Amniotic stem cell (primary cell): ENCODE measurements at places on chromosomes 3 and 15.
A peak's percentile ranks its signal among the peaks of the same experiment; 100 is the strongest.

- peak; percentile 61 for DNase-seq
These were observed 880 bp downstream of the PPP4R2 start for GRCh38 chr3:72997421-72997961.

- DNase-seq, result no peak
These were observed 87.8 kb downstream of the ASB7 start for GRCh38 chr15:100690032-100690794.

- no peak for DNase-seq
These were observed 26.2 kb upstream of the IGF2BP2 start for GRCh38 chr3:185851046-185851445.

- DNase-seq, result no peak
These were observed 16.0 kb downstream of the SLC51A start for GRCh38 chr3:196232154-196232881.

GRCh38 chr15:66422347-66422746, 35.6 kb downstream of the MAP2K1 start:
- DNase-seq, result no peak

- DNase-seq, result no peak
These were observed 21.3 kb downstream of the EPHB3 start for GRCh38 chr3:184582646-184583577.

DNA sequence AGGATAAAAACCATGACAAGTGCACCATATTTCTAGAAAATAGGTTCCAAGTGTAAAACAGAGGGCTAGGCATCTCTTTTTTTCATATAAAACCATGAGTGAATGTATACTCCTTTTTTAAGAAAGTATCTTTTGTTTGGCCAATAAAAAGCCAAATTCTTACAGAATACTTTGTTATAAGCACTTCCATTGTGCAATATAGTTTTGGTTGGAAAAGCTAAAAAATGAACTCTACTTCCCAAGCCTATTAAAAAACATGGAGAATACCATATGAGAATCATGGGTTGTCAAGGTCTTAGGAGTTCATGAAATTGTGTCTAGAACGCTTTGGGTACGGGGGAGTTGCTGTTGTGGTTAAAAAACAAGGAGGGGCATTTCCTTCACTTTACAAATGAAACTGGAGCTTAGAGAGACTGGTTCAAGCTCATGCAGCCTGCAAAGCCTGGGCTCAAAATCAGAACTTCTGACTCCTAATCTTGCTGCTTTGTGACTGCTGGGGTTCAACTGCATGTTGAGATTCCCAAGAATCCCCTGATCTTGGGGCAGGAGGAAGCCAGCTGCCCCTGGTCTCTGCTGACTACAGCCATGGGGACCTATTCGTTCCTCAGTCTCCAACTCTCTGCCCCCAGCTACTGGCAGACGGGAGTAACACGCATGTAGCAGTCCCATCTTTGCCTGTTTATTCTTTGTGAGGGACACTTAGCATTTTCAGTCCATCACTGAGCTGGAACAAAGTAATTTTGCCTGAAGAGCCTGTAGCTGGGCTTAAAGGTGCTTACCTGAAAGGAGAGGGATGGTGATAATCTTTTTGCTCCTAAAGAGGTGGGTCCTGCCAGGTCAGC, 229.1 kb downstream of the CHST2 start:
- no peak for DNase-seq

GRCh38 chr15:94182883-94183282, 48.5 kb upstream of the MCTP2 start:
- DNase-seq, result no peak
